PC-3 (cell line): ENCODE measurements at places on chromosomes 6 and 20. TPM values are rescaled to one million over a fixed set of nuclear protein-coding genes. Genes with fewer than 3 reads are reported as not detected.

The CASS4 gene
- total RNA-seq: 0.04 and 0.17 TPM in 2 replicates

The CST3 gene
- total RNA-seq: 311 and 331 TPM in 2 replicates

The SPINT4 gene
- not detected in 2 replicates for total RNA-seq

The LINC00237 gene
- total RNA-seq: not detected in 2 replicates

The DHX16 gene
- total RNA-seq: 50.0 and 75.6 TPM in 2 replicates

The MMP24 gene
- total RNA-seq: 0.52 and 0.91 TPM in 2 replicates

The IPCEF1 gene
- total RNA-seq: 0.12 and 0.29 TPM in 2 replicates

- DNase-seq: peak; percentile 33
- H3K4me3 ChIP-seq: no peak overlapping the region
- H3K36me3 ChIP-seq: no peaks in the 10 kb centered on the region
- H3K27ac ChIP-seq: no peak overlapping the region
- no peaks in the 10 kb centered on the region for H3K4me1 ChIP-seq
These were observed 255.9 kb upstream of the DEFB112 start for GRCh38 chr6:50305660-50306059.

DNA sequence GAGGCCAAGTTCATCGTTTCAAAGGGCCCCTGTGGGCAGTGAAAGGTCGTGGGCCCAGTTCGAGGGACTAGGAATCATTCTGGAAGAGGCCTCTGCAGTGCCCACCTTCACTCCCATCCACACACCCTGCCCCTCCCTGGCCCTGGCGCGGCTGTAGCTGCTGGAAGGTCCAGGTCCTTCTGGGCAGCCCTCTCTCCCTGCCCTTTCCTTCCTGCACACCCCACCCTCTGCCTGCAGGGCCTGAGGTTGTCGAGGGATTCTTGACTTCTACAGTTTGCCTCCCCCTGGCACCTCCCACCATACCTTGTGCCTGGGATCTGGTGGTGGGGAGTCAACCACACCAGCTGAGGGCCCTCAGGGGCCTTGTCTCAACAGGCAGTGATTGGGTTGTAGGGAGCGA, 4.5 kb upstream of the MYT1 start:
- no peak overlapping the region for H3K4me3 ChIP-seq
- no peaks in the 10 kb centered on the region for H3K4me1 ChIP-seq
- no peak for DNase-seq
- peaks cover 43% of the 10 kb centered on the region for H3K27me3 ChIP-seq
- no peaks in the 10 kb centered on the region for H3K36me3 ChIP-seq
- no peak overlapping the region for H3K27ac ChIP-seq

DNA sequence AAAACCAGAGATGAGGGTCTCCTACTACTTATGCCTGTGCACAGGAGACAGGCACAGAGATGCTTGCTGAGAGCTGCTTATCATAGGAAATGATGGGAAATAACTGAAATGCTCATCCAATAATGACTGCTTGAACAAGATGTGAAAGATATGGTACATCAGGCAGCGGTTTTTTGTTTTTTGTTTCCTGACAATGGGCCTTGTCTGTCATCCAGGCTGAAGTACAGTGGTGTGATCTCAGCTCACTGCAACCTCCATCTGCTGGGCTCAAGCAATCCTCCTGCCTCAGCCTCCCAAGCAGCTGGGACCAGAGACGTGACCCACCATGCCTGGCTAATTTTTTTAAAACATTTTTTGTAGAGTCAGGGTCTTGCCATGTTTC, 1.2 kb upstream of the RIPOR3 start:
- H3K27me3 ChIP-seq: no peaks in the 10 kb centered on the region
- no peak overlapping the region for H3K27ac ChIP-seq
- no peak for DNase-seq
- no peaks in the 10 kb centered on the region for H3K36me3 ChIP-seq

GRCh38 chr6:41791305-41791704, 3.8 kb downstream of the TOMM6 start:
- no peak for DNase-seq
- H3K4me3 ChIP-seq: no peak overlapping the region
- H3K27me3 ChIP-seq: no peaks in the 10 kb centered on the region

DNA sequence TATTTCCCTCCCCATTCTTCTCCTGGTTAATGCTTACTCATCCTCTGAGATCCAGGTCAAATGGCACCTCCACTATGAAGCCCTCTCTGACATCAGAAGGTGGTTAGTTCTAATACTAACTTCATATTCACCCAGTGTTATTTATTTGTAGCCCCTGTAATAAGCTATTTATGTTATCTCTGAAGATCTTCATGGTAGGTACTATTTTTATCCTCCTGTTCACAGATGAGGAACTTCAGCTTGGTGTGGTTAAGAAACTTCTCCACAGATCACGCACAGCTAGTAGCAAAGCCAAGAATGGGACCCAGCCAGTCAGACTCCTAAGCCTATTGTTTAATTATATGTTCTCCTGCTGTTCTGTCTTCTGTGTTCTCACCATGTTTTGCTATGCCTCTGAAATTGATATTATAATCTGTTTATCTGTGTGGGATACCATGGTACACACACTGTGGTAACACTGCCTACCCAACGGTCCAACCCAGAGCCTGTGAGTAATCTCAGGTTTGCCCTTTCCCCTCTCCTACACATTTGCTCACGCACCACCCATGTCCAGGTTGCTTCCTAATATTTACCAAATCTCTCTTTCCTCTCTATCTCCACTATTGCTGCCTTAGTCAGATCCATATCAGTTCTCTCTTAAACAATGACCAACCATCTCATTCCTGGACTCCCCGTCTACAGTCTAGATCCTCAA, 98.4 kb downstream of the IPCEF1 start:
- 0 out of 2 replicates have a peak, but pooled peaks cover 5% of the 10 kb centered on the region for H3K4me1 ChIP-seq
- H3K27me3 ChIP-seq: no peaks in the 10 kb centered on the region
- H3K4me3 ChIP-seq: no peak overlapping the region
- DNase-seq: no peak

DNA sequence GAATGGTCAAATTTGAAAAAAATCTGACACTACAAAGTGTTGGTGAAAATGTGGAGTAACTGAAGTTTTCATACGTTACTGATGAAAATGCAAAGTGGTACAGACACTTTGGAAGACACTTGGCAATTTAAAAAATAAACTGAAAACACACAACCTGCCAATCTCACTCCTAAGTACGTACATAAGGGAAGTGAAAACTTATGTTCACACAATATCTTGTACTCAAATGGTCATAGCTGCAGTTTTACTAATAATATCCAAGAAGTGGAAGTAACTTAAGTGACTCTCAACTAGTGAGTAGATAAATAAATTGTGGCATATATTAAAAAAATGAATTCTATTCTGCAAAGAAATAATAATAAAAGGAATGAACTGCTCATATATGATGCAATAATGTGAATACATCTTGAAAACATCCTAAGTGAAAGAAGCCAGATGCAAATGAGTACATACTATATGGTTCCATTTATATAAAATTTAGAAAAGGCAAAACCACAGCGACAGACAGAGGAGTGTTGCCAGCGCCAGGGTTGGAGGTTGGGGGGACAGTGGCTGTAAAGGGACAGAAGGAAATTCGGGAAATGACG, 198.2 kb downstream of the ERMARD start:
- no peak overlapping the region for H3K27ac ChIP-seq
- H3K27me3 ChIP-seq: no peaks in the 10 kb centered on the region
- DNase-seq: no peak
- H3K36me3 ChIP-seq: no peaks in the 10 kb centered on the region
- no peak overlapping the region for H3K4me3 ChIP-seq
- peaks cover 1% of the 10 kb centered on the region; the same call in 1 of the 2 replicates for H3K4me1 ChIP-seq

DNA sequence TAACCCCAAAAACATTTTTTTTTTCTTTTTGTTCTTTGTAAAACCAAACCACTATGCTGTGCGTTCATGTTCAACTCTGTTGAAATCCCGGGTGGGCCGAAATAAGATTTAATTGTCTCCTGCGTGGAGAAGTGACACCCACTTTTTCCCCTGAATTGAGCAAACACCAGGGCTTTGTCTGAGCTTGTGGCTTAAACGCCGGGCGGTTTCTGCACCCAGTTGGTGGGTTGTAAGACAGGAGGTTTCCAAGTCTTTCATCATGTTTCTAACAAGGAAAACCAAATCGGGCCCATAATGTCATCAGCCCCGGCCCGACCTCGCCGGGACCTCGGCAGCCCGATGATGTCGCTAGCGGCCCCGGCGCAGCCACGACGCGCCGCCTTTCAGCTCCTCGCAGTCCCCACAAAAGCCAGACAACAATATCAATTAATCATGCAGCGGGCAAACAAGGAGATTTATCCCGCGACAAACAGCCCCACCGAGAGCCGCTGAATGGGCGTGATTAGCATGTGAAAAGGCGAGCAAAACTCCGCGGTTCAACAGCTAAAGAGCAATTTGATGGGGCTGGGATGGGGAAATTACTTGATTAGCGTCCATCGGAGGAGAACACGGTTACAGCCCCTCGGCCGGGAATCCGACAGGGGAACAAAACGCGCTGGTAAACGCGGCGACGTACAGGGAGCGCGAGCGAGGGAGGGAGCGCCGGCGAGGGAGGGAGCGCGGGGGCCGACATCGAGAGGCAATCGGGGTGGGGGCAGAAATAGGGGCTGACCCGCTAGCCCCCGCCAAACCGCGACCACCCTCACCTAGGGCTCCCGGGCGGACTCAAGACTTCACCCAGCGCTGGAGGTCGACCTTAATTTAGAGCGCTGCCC, 5.3 kb downstream of the LINC00237 start:
- peaks cover 52% of the 10 kb centered on the region for H3K27me3 ChIP-seq
- no peak for DNase-seq
- H3K36me3 ChIP-seq: no peaks in the 10 kb centered on the region

- no peaks in the 10 kb centered on the region for H3K27me3 ChIP-seq
- H3K4me1 ChIP-seq: peaks cover 24% of the 10 kb centered on the region
- no peak overlapping the region for H3K27ac ChIP-seq
- no peak overlapping the region for H3K4me3 ChIP-seq
These were observed 8.2 kb upstream of the SLC2A12 start for GRCh38 chr6:134060491-134061106.

GRCh38 chr6:84774157-84774984, 10.0 kb upstream of the TBX18 start:
- no peak for DNase-seq
- no peaks in the 10 kb centered on the region for H3K36me3 ChIP-seq
- H3K27ac ChIP-seq: no peak overlapping the region
- H3K27me3 ChIP-seq: peaks cover 57% of the 10 kb centered on the region

DNA sequence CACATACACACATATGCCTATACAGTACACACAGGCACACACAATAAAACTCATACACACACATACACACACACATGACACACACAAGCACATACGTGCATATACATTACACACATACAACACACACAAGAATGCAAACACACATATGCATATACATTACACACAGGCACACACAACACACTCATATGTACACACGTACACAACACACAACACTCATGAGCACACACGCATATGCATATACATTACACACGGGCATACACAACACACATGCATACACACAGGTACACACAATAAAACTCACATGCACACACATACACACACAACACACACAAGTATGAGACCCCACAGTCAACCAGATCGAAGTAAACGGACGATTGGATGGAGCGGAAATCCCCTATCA, 238.2 kb downstream of the ERMARD start:
- DNase-seq: no peak
- H3K36me3 ChIP-seq: no peaks in the 10 kb centered on the region
- no peak overlapping the region for H3K4me3 ChIP-seq
- H3K4me1 ChIP-seq: no peaks in the 10 kb centered on the region
- H3K27ac ChIP-seq: no peak overlapping the region

DNA sequence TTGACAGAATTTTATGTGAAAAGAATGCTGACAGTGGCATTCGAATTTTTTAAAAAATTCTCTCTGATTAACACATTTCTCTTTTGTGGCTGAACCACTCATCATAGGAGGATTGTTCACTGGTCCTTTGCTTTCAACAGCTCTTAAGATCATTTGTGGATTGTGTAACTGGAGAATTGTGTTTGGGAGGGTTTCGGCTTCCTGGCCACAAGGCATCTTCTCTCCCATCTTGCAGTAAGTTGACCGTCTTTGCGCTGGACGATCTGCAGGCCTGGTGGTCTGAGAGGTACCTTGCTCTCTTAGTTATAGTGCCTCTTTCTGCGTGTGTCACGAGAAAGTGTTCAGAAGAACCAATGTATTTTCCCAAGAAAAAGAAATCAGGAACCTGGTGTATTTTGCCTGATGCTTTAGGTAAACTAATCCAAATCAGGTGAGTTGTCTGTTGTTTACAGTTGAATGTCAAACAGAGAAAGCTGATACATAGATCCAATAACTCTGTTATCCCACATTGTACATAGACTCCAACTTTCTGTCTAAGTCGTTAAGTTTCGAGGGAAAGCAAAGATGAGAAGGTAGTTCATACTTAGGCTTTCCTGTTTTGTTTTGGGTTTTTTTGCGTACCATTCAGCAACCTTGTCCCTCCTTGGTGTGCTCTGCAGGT, 14.8 kb upstream of the EXOC2 start:
- H3K4me3 ChIP-seq: no peak overlapping the region
- H3K36me3 ChIP-seq: no peaks in the 10 kb centered on the region
- H3K27ac ChIP-seq: no peak overlapping the region
- peaks cover 43% of the 10 kb centered on the region for H3K4me1 ChIP-seq

DNA sequence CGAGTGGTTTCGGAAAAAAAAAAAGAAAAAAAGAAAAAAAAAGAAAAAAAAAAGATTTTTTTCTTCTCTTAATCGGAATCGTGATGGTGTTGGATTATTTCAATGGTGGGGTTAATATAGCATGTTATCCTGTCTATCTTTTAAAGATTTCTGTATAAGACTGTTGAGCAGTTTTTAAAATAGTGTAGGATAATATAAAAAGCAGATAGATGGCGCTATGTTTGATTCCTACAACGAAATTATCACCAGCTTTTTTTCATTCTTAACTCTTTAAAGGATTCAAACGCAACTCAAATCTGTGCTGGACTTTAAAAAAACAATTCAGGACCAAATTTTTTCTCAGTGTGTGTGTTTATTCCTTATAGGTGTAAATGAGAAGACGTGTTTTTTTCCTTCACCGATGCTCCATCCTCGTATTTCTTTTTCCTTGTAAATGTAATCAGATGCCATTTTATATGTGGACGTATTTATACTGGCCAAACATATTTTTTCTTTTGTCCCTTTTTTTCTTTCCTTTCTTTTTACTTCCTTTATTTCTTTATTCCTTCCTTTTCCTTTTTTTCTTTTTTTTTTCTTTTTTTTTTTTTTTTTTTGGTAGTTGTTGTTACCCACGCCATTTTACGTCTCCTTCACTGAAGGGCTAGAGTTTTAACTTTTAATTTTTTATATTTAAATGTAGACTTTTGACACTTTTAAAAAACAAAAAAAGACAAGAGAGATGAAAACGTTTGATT, 3.6 kb downstream of the SOX4 start:
- DNase-seq: peak; percentile 66
- H3K36me3 ChIP-seq: peaks cover 23% of the 10 kb centered on the region
- no peaks in the 10 kb centered on the region for H3K27me3 ChIP-seq
- peak overlapping the region; percentile 99 for H3K4me3 ChIP-seq
